ENCODE measurements at places on chromosomes 3 and 15.

DNA sequence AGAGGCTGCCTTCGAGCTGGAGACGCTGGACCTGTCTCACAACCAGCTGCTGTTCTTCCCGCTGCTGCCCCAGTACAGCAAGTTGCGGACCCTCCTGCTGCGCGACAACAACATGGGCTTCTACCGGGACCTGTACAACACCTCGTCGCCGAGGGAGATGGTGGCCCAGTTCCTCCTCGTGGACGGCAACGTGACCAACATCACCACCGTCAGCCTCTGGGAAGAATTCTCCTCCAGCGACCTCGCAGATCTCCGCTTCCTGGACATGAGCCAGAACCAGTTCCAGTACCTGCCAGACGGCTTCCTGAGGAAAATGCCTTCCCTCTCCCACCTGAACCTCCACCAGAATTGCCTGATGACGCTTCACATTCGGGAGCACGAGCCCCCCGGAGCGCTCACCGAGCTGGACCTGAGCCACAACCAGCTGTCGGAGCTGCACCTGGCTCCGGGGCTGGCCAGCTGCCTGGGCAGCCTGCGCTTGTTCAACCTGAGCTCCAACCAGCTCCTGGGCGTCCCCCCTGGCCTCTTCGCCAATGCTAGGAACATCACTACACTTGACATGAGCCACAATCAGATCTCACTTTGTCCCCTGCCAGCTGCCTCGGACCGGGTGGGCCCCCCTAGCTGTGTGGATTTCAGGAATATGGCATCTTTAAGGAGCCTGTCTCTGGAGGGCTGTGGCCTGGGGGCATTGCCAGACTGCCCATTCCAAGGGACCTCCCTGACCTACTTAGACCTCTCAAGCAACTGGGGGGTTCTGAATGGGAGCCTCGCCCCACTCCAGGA, 21.1 kb downstream of the NRROS start:
- peak; percentile 64 for DNase-seq

DNA sequence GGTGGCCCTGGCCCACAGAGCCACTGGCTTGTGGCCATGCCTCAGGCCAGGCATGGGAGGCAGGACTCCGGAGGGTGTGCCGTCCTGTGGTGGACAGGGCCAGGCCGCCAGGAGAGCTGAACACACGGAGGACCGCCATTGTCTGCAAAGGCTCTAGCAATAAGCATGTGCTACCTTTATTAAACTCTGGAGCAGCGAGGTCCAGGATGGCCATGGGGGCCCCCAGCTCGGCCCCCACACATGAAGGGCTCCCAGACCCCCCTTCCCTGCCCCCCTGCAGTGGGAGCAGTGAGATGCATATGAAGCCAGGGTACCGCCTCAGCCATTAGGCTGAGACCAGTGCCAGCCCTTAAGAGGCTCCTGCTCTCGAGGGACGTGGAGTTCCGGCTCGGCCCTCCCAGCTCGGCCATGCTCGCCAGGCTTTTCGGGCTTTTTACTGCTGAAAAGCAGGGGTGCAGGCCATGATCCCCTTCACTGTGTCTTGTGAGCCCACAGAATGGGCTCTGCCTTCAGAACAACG, 2.7 kb downstream of the AMIGO3 start:
- no peak for DNase-seq

- no peak for DNase-seq
These were observed 1.7 kb downstream of the KLHL25 start for GRCh38 chr15:85792912-85793590.

- peak; percentile 72 for DNase-seq
These were observed 104.5 kb downstream of the RPLP1 start for GRCh38 chr15:69557020-69557706.

DNA sequence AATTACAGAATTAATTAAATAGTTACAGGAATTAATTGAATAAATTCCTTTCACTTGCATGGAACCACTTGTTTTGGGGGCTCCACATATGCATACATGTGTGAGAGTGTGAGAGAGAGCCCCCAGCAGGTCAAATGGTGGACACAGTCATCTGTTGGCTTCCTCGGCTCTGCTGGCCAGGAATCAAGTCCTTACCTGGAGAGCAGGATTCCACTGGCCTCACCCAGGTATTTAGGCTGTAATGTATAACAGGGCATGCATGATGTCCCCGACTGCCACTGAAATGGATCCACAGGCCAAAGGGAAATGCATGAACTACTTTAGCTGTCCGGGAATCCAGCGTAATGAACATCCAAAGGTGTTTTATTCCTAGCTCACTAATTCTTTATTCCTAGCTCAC, 139.7 kb upstream of the SMAD3 start:
- no peak for DNase-seq

DNA sequence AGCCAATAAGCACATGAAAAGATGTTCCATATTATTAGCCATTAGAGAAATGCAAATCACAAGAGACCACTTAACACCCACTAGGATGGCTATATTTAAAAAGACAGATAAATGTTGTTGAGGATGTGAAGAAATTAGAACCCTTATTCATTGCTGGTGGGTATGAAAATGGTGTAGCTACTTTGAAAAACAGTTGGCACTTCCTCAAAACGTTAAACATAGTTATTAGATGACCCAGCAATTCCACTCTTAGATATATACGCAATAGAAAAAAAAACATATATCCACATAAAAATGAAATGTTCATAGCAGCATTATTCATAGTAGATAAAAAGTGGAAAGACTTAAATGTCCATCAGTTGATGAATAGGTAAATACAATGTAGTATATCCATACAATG, 47.1 kb upstream of the TERB2 start:
- no peak for DNase-seq

GRCh38 chr15:63306492-63307073, 29.2 kb downstream of the APH1B start:
- DNase-seq: no peak

DNA sequence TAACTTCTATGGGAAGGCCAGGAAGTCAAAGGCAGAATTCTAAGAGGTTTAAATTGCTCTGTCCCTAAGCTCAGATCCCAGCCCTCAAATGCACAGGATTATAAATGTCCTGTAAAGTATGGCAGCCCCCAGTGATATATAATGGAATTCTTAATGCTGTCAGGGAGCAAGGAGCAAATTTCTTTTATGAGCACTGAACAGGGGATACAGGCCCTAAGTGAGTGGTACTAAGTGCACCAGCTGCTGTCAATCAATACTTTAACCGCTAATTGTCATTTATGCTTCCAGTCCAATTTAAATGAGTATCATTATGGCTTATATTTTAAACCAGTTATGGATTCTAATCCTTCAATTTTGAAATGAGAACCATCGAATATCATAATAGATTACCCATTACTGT, 4.7 kb downstream of the SLC9A9 start:
- DNase-seq: no peak

DNA sequence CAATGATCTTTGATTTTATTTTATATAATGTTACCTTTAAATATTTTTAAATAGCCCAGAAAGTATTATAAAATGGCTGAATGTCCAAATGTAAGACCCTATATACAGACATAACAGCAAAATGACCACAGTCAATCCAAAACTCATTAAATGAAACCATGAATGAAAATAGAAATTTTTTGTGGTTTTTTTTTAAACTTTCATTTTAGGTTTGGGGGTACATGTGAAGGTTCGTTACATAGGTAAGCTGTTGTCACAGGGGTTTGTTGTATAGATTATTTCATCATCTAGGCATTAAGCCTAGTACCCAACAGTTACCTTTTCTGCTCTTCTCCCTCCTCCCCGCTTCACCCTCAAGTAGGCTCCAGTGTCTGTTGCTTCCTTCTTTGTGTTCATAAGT, 108.8 kb downstream of the FAIM start:
- no peak for DNase-seq

GRCh38 chr15:75704263-75704615, 8.4 kb downstream of the CSPG4 start:
- no peak for DNase-seq

GRCh38 chr3:47018269-47018611, 38.8 kb downstream of the NBEAL2 start:
- DNase-seq: no peak

DNA sequence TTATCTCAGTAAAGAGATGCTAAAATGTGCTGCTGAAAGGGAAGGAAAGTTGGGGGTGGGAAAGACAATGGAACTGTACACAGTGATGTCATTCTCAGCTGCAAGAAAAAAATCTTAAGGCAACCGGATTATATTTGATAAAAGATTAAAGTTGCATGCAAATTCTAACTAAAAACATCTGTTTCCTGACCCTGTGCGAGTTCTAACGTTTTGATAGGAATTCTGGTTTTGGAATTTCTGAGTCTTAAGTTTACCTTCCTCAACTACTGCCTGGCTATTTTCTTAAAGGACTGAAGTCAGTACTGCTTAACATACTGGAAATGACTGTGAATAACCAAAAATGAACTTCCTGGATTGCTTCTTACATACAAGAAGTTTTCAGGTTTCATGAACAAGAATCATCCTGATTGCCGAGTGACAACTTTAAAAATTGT, 115.5 kb downstream of the SLC25A26 start:
- DNase-seq: no peak

DNA sequence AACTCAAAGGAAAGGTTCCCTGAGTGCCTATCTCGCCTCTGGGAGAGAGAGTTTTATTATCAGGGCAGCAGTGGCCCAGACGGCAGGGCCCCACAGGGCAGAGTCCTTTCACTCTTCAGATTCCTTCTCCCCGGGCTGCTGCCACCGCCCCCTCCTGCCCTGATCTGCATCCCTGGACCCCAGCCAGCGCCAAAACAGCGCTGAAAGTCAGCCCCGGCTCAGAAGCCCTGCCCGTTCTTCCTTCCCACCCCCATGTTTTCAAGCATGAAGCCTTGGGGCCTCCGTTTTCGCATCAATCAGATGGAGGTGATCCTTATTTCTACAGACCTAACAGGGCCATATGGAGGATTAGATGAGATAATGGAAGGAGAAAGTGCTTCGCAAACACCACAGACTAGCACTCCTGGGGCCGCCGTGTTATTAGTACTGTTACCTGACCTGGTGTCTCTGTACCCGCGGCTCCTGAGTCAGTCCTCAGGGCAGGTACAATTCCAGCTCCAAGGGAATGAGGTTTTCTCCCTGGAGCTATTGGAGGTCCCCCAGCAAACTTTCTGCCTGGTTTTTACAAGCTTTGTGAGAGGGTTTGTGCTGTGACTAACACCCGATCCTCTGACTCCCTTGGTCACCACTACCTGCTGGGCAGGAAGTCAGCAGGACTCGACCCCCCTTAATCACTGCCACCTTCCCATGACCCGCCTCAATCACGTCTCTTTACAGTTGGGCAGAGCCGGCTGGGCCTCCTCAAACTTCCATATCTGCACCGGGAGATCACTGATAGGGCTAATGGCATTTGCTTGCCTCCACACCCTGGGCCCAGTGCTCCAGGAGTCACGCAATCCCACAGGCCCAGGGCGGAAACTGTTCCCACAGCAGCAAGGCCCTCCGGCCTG, 39.5 kb upstream of the TSEN2 start:
- DNase-seq: peak; percentile 70

- no peak for DNase-seq
These were observed 223.4 kb downstream of the SNRPN start for GRCh38 chr15:25177955-25178801.
